ENCODE measurements at places on chromosomes 3 and 15.

GRCh38 chr3:188296761-188297612, 143.0 kb downstream of the LPP start:
- DNase-seq = no peak

DNA sequence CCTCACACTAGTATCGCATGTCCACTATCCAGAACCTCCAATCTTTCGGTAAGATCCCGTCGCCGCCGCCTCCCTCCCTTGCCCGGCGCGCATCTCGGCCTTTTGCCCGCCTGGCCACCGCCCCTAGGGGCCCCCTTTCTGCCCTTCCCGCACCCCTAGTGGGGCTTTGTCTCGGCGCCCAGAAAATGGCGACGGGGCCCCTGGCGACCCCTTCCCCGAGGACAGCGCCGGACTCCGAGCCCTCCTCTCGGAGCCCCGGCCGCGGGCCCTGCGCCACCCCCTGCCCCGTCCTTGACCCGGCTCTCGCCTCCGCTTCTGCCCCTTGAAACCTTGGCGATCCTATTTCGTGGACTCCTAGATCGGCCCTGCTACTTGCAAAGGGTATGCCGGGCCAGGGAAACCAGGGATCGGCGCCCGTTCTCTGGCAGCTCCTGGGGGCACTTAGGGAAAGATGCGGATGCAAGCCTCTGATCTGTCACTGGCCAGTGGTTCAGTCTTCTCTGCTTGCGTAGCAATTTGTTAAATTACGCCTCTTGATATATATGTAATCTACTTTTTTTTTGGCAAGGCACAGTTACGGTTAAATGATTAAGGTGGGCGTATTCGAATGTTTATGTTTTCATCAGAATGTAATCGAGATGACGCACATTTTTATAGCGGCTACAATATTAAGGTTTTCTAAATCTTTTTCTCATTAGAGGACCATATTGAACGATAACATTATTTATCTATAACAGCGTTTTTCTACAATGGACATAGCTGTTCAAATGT, 603 bp downstream of the EIF1B start:
- no peak for DNase-seq

- no peak for DNase-seq
These were observed 2.2 kb downstream of the GPR149 start for GRCh38 chr3:154427685-154428285.

DNA sequence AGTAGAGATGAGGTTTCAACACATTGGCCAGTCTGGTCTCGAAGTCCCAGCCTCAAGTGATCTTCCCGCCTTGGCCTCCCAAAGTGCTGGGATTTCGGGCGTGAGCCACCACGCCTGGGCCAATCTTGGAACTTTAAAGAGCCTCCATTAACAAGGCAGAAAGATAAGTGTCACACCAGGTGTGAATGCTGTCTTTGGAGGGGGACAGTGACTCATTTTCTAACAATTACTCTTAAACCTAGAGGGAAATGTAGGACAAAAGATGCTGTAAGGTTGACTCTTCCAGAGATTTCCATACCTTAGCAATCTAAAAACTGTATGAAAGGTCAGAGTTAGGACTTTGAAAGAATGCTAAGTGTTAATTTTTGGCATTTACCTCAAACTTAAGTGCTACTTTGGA, 84.9 kb downstream of the FNDC3B start:
- no peak for DNase-seq

DNA sequence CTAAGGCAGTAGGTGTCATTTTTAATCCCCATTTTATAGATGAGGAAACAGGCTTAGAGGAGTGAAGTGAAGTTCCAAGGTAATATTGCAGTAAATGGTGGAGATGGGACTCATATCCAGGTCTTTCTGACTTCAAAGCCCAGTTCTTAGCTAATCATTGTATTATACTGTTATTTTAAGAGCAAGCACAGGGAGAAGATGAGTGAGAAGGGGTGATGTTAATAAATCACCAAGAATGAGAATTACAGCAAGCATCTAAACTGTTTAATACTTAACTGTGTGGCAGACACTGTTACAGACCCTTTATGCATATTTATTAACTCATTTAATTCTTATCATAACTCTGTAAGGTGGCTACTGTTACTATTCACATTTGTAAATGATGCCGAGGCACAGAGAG, 61.2 kb downstream of the VPS8 start:
- DNase-seq = no peak

- DNase-seq = no peak
These were observed 72.8 kb downstream of the SLC9A9 start for GRCh38 chr3:143775459-143775858.

DNA sequence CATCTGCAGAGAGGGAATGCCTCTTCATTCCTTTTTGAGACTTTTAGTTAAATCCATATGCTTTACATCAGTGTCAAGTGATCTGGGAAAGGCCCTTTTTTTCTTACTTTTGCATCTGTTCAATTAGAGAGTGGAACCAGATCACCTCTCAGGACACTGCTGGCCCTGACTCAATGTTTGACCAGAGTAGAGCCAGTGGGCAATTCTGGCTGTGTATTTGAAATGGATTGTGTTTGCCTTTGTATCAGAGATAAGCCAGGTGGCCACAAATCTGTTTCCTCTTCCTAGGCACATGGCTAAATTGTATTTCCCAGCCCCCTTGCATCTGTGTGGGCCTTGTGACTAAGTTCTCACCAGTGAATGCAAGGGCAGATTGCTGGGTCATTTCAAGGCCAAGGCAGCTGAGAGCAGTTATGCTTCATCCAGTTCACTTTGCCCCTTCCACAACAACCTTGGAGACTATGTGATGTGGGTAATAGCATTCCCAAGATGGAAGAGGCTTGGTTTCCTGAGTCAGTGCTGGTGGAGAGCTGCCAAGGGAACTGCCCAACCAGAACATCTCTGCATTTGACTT, 75.6 kb upstream of the CACNA2D3 start:
- no peak for DNase-seq

GRCh38 chr3:30862004-30862403, 32.5 kb downstream of the GADL1 start:
- DNase-seq = no peak

DNA sequence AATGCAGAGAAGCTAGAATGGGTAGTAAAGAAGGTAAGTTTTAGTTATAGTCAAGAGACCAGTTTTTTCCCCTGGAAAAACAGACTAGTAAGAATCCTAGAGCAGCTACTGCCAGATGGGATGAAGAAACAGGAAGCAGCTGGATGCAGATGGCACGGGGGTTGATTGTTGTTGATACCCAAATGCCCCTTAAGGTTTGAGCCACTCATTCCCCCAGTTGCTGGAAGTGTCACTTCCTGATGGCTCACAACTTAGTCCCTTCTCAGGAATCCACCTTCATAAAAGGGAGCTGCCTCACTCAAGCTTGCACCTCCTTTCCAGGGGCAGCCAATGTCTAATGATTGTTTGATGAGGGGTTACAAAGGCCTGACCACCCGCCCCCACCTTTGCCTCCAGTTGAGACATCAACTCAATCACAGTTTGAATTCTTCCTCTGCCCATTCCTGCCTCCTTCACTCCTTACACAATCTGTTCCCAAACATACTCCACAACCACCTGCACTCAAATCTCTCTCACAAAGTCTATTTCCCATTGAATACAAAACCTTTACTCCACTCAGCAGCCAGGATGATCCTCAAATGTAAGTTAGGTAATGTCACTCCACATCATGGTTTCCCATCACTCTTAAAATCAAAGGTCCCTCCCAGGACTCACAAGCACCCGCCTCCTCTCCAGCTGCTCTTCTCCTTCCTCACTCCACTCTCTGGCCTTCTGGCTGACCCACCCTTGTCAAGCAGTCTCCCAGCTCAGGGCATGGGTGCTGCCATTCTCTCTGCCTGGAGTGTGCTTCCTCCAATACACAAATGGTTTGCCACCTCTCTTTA, 450.1 kb upstream of the THBS1 start:
- no peak for DNase-seq

DNA sequence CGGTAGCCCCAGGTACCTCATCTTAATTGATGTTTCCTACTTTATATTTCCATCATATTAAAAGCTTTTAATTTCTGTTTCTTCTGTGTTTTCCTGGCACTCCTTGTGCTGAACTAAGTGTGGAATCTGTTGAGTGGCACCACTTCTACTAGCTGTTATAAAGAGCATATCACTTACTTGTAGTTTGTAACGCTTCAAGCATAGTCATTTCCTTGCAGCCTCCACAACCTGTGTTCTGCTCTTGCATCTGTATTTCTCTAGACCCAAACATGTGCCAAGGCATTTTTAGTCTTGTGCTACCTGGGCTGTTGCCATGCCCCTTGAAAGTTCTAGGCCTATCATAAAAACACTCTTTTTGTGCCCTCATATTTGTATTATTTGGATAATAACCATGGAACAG, 16.0 kb downstream of the ZNF654 start:
- DNase-seq = no peak

- DNase-seq = no peak
These were observed 9.2 kb downstream of the FAM162A start for GRCh38 chr3:122392868-122393844.

All from stimulated activated CD8-positive, alpha-beta memory T cell treated with anti-CD3 and anti-CD28 coated beads, Interleukin-15, amount 100 ng/mL, for 24 hours (primary cell).